T-helper 2 cell treated with Interferon-gamma antibody and Interleukin-4, amounts not matched to agents 5 μg/mL and 100 μg/mL, for 36 hours (primary cell): ENCODE measurements at places on chromosomes 2 and 18.

DNA sequence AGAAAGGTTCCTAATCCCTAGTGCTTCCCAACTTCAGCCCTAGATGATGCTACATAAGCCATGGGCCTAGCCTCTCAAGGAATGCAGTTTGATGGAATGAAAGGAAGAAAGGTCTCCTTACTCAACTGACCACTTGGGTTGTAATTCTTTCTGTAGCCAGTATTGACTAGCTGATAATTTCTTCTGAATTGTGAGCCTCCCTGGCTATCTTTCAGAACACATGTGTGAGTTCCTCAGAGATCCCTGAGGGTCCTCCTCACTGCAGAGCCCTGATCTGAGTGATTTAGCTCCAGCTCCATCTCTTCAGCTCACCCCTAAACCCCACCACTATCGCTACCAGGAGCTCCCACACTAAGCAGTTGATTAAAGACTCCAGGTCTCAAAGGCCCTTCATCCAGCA, 31.5 kb downstream of the CFAP210 start:
- DNase-seq = no peak

- no peak for DNase-seq
Measured at GRCh38 chr2:199956062-199956380, 639 bp downstream of the MAIP1 start.

GRCh38 chr2:68850524-68850923, 20.7 kb downstream of the BMP10 start:
- DNase-seq = no peak

- no peak for DNase-seq
Measured at GRCh38 chr2:99936065-99936464, 206.3 kb downstream of the AFF3 start.

DNA sequence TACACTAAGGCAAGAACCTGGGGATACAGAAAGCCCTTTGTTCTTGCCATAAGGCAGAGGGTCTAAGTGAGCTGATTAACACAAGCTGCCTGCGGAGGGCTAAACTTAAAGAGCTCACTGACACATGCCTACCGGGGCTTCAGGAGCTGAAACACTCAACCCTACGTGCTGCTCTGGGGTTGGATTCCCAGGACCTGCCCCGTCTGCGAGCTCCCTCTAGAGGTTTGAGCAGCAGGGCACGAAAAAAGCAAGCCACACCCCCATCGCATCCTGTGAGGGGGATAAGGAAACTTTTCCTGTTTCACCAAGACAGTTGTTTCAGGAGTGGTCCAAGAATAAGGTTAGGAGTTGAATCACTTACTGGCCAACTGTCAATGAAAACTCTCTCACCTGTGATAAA, 562.1 kb downstream of the TMX3 start:
- DNase-seq = no peak

- no peak for DNase-seq
Measured at GRCh38 chr18:21949326-21950015, 208.9 kb downstream of the MIB1 start.

DNA sequence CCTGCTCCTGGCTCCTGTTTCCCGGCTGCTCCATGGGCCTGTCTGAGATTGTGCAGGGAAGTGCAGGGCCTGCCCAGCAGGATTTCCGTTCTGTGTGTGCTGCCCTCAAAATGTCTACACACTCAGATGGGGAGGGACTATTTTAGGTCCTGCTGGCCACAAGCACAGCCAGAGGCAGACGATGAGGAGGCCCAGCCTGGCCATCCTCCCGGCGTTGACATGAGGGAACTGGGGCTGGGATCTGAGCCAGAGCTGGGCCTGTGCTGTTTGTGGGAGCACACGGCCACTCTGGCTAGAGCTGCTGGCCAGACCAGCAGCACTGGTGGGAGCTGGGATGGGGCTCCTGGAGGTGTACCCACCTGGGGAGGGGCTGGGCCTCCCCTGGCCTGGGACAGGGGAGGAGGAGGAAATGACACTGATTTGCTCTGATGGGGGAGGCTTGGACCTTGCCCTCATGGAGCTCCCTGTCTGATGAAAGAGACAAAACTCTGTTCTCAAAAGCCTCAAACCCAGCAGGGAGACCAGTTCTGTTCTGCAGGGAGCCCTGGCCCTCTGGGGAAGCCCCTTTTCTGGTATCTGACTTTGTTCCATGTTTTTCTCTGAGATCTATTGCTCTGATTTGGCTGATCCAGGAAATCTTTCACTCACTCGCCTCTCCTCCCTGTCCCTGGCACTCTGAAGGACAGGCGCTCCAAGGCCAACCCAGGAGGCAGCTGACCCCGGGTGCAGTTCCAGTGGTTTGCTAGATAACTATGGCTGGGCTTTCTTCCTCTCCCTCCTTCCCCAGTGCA, 161.8 kb downstream of the DYSF start:
- DNase-seq = no peak

DNA sequence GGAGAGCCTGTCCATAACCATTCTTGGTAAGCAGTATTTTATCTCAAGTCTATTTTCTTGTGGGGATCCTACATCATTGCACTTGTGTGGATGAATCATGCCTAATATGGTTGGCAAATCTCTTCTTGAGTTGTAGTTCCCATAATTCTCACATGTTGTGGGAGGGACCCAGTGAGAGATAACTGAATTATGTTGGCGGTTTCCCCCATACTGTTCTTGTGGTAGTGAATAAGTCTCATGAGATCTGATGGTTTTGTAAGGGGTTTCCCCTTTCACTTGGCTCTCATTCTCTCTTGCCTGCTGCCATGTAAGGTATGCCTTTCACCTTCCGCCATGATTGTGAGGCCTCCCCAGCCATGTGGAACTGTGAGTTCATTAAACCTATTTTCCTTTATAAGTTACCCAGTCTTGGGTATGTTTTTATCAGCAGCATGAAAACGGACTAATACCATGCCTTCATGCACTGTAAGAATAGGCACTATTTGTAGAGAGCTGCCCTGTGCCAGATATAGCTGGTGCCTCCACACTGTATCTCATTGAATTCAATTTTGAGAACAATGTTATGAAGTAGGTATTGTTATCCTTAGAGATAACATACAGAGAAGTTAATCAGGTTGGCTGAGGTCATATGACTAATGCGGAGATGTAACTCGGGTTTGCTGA, 148.3 kb downstream of the PLCL1 start:
- peak; percentile 59 for DNase-seq

GRCh38 chr2:227503433-227504406, 31.8 kb downstream of the AGFG1 start:
- no peak for DNase-seq

GRCh38 chr18:34401775-34402174, 177.1 kb upstream of the NOL4 start:
- no peak for DNase-seq

DNA sequence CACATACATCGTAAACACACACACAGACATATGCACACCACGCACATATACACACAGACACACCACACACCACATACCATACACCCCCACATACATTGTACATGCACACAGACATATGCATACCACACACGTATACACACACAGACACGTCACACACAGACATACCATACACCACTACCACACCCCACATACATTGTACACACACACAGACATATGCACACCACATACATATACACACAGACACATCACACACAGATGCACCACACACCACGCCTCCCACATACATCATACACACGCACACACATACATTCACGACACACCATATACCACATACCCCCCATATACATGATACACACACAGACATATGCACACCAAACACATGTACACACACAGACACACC, 58.4 kb downstream of the KIF5C start:
- DNase-seq = no peak

DNA sequence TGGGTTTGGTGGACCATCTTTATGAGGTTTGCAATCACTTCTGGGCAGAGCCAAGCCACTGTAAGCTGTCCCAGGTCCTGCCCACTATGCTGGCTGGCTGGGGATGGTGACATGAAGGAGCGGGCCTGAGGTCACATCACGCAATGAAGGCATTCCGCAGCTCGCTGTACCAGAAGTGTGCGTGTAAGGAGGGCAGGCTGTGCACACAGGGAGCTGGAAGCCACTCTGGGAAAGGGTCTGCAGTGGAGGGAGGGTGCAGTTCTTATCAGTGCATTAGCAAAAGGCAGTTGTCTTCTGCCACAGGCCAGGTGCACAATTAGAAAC, 16.7 kb upstream of the OTOS start:
- DNase-seq = no peak
